Tibial artery (tissue), 4 donors: ENCODE measurements at places on chromosomes 4 and X.

- DNase-seq: no peak
Measured at GRCh38 chr4:100188829-100189228, 1.4 kb downstream of the DDIT4L start.

GRCh38 chr4:37836838-37837440 lies 10.5 kb downstream of the PGM2 start:
- DNase-seq: no peak

DNA sequence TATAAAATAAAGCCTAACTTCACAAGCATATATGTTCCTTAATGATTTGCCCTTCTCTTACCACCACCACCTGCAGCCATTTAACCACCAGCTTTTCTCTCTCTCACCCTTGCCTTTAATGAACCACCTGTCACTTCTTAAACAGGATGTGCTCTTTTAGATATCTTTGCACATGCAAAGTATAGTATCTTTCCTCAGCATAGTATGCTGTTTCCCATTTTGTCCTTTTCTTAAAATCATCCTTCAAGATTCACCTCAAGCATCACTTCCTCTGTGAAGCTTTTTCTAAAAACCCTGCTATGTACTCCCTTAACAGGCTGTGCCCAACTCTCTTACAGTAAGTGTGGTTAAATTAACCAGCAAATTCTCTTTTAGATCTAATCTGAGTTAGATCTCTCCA lies 8.2 kb upstream of the CNOT6L start:
- DNase-seq: no peak

DNA sequence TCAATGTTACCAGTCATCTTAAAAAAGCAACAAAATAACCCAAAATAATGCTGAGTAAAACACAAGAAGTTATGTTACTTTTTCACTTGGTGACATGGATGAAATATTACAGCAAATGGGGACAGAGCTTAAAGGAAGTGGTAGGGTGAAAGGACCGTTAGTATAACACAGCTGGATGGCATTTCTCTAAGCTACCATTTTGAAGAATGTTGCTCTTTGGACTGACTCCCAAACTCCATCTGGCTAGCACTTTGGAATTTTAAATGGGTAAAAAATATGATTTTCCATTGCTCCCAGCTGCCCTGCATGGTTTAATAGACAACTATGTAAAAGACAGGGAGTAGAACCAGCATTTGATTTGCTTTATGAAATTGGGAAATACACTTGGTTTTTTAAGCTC lies 27.6 kb downstream of the CLCN5 start:
- DNase-seq: no peak

GRCh38 chrX:51955200-51955599 lies 61.8 kb downstream of the MAGED1 start:
- DNase-seq: no peak

DNA sequence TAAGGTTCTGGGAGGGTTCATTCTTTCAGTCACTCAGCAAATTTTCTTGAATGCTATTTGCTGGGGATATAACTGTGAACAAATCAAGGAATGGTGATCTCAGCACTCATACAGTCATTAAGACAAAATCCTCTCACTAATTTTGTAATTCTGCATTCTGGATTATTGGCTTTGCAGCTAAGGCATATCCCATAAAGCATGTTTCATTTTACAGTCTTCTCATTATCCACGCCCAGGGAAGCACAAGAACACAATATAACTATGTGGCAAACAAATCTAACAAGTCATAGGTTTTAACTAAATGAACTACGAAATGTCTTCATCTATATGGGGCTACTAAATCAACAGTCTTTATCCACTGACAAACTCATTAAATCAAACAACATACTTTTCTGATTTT lies 139.9 kb downstream of the CAMK2D start:
- DNase-seq: no peak

DNA sequence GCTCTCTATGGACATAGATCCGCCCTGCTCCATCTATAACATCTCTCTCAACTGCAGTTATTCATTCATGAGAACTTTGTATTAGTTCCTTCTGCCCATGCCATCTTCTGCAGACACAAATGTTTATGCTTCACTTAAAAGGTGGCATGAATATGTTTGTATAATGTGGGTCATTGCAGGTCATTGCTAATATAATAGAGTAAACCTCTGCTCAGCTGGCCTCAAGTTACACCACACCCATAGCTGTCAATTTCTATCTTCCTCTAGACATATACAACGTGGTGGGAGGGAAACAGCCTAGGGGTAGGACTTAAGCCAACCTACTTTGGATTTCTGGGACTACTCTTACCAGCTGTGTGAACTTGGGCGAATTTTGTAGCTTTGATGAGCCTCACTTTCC lies 129.8 kb downstream of the ATXN3L start:
- no peak for DNase-seq

GRCh38 chr4:152672206-152673092 lies 7.3 kb downstream of the TMEM154 start:
- no peak for DNase-seq

DNA sequence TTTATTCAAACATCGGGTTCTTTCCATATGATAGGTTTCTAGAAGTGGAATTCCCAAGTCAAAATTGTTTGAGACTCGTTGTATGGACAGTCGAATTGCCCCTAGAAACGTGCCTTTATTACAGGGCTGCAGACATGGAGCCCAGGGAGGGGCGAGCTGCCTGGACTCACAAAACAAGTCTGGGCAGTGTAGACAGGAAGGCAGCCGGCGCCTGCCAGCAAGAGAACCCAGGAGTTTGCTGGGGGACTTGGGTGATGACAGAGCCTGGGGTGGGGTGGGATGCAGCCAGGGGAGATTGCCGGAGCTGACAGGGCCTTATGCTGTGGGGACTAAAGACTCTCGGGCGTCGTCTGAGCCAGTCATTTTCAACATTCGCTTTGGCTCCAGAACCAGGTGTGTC lies 107.4 kb upstream of the MSX1 start:
- no peak for DNase-seq

DNA sequence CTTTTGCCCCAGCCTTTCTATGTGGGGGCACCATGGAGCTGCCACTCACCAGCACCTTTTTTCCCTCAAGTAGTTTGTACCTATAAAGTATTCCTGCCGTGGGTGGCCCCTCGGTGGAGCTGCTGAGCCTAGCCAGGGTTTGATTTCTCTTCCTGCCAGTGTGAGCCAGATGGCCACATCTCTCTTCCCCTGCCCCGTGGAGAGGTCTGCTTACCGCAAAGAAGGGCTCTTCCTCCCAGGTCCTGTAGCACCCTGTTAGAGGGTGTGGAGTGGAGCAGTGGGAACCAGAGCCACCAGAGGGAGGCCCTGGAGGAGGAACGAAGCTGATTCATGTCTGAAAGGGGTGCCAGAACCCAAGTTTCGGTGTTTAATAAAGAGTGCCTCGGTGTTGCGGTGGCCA lies 95.4 kb downstream of the PTTG2 start:
- no peak for DNase-seq

DNA sequence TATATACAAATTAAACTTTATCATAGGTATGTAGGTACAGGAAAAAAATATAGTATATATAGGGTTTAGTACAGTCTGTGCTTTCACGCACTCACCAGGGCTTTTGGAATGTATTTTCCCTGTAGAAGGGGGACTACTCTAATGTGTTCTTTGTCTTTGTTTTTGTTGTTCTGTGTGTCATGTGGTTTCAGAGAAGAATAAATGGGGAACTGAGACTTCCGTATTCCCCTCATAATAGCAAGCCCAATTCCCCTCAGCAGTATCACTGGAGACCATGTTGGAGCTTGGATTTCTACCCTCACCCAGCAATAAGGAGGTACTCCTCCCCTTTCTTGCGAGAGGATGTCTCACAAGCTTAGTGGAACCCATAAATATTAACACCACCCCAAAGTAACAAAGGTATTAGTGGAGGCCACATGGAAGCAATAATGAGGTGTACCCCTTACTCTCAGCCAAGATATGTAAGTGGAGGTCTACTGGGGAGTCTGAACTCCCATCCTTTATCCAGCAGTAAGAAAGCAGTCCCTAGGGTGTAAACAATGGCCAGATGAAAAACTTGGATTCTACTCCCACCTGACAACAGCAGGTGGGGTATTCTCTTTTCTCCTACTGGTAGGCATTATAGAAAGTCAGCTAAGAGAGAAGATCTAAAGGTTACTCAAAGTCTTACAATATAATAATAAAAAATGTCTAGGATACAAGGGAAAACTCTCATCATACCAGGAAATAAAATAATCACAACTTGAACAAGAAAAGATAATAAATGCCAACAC lies 805.4 kb upstream of the GALNTL6 start:
- no peak for DNase-seq

GRCh38 chrX:29775890-29776289 lies 439.5 kb upstream of the MAGEB2 start:
- DNase-seq: no peak

- DNase-seq: no peak
Measured at GRCh38 chr4:8035371-8035780, 95.7 kb upstream of the AFAP1 start.

DNA sequence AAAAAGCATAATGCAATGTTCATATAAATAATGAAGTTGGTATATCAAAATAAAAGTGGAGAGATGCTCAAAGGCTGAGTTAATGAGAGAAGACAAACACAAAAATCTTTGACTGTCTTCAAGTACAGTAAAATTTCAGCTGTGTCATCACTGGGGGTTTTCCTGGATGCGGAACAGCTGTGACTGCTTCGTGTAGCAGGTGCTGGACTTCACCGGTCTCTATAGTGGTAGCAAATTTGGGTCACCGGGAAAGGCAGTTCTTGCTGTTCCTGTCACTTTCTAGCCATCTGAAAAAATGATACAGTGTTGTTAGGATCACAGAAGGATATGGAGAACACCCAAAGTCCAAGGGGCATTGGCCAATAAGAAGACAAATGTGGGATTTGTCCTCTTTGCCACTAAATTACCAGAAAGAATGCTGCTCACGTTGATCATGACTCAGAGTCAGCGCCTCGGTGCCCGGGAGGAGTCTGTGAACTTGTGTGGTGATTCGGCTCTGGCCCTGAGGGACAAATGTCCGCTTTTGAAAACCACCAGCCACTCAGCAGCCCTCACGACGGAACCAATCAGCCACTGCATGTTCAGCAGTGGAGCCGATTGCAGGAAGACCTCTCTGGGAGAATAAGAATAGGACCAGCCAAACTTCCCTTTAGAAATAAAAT lies 230.1 kb upstream of the FAT1 start:
- no peak for DNase-seq

GRCh38 chrX:106615041-106615440 lies 3.3 kb downstream of the RADX start:
- DNase-seq: no peak

DNA sequence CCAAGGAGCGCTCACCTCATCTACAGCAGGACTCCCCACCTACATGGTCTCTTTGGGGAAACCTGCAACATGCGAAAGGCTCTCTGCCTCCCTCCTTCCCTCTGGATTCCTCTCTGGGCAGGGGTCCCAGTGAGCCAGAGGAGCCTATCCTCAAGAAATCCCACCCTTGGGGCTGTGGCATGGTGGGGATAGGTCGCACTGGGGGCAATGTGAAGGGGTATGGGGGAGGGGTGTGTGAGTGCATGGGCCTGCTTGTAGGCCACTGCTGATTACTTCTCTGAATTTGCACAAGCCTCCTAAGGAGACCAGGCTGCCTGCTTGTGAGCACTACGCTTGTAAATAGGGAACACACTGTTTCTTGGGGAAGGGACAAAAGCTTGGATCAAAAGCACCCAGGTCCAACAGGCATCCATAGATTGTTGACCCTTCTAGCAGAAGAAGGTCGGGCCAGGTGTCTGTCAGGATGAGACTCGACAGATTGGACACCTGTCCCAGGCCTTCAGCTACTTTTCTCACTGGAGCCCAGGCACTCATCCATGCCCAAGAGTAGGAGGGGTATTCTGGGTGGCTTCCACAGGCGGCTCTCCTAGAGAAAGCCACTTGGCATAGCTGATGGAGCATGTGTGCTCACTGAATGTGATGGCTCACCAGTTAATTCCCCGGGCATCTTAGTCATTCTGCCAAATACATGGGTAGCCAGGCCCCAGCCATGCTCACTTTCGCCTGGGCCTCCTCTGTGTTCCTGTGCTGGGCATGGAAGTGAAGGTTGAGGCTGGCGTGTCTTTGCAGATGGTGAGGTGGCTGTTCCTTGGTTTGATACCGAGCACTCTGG lies 75.0 kb downstream of the NBDY start:
- DNase-seq: no peak
